ENCODE measurements at places on chromosomes 7 and 10.
A peak's percentile ranks its signal among the peaks of the same experiment; 100 is the strongest.

DNA sequence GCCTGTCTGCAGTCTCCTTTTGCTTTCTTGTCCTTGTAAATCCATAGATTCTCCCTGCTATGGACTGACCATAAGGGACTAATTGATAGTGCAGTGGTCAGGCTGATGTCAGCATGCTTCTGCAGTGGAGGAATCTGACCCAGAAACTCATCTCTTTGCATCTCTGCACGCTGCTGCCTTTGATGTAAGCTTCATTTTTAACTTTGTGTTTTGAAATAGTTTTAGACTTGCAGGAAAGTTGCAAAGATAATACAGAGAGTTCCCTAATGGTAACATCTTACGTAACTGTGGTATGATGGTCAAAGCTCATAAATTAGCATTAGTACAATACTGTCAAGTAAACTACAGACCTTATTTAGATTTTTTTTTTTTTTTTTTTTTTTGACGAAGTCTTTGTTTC lies 89.6 kb downstream of the GALNT17 start:
- DNase-seq: no peak

DNA sequence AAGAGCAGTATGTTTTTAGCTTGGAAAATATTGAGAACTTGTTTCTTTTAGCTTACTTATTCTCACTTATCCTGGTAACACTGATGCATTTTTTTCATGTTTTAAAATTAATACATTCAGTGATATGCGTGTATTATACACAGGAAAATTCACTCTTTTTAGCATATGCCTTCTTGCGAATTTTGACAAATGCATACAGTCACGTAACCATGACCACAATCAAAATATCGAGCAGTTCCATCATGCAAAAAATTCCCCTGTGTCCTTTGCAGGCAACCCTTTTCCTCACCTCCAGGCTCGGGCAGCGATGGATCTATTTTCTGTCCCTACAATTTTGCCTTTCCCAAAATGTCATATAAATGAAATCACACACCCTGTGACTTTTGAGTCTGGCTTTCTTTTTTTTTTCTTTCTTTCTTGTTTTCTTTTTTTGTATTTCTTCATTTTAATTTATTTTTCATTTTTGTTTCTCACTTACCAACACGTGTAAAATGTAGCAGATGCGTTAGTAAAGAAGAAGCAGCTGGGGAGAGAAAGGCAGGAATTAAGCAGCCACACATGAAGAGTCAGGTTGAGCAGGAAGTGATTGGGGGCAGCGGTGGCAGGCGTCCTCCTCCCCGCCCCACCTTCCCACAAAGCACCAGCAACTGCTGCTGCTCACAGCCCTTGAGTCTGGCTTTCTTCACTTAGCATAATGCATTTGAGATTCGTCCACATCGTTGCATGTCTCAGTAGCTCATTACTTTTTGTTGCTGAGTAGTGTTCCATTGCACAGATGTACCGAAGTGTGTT lies 29.9 kb downstream of the ADRB1 start:
- DNase-seq: no peak

GRCh38 chr7:70618020-70618551 lies 513.9 kb upstream of the GALNT17 start:
- DNase-seq: no peak

DNA sequence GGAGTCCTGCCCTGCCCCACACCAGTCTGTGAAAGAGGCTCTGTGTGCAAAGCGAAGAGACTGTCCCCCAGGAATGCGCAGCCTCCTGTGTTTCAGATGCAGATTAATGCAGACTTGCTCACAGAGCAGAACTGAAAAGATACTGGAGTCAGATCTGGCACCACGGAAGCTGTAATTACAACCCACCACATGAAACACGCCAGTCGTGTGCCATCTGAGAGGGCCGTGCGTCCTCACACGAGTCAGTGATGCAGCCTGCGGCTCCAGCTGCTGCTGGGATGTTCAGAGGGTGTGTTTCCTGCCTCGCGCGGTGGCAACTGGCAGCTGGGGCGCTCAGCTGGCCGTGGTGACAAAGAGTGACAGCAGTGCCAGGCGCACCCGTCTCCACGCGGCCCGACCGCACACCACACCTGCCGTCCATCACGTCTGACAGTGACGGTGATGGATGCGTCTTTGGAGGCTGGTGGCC lies 50.0 kb downstream of the NKX6-2 start:
- DNase-seq: no peak

DNA sequence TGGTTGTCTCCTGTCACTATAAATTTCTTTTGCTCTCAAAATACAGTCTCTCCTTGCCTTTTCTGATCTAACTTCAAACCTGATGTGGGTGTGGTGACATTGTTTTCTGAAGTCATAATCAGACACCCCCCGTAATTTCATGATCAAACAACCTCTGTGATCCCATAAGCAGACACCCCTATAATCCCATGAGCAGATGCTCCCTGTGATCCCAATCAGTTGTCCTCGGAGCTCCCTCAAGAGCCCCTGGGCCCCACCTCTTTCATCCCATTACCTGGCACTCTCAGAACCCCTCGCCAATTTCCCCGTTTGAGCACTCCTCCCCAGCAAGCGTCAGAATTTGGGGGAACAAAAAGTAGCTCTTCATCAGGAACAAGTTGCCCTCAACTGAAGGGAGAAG lies 246.3 kb upstream of the FZD8 start:
- no peak for DNase-seq

DNA sequence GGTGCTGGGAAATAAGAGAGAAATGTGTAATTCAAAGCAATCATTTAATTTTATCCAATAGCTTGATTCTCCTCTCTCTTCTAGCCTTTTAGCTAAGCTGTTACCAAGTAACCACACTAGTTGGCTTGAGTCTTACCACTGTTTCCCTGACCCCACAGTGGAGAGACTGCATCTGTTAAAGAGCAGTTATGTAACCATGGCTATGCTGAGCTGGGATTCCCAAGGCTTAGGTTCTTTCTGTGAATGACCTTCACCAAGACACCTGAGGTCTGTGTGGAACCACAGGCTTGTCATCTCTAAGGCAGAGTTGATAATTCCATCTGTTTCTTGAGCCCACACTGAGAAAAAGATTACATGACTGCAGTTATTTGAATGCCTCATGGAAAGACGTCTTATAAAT lies 47.7 kb upstream of the ATRNL1 start:
- DNase-seq: no peak

GRCh38 chr10:98916526-98917125 lies 319.0 kb downstream of the HPSE2 start:
- DNase-seq: no peak

GRCh38 chr10:62811159-62811875 lies 4.8 kb downstream of the EGR2 start:
- no peak for DNase-seq

DNA sequence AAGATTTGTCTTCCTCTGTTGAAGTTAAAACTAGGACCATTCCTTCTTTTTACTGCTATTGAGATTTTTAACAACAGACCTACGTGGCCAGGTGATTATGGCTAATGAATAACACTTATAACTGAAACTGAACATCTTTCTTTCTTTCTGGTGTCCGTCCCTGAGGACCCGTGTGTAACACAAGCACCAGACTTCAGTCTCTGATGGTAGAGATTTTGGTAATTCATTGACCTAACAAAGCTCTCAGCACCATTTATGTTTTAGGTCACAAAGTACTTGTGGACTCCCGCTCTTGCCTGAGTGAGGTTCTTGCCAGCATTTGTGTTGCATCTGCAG lies 40.4 kb upstream of the TMEM229A start:
- DNase-seq: no peak

- no peak for DNase-seq
Measured at GRCh38 chr10:5553400-5554170, 28.8 kb downstream of the CALML3 start.

- no peak for DNase-seq
Measured at GRCh38 chr7:77887567-77887966, 89.0 kb downstream of the PHTF2 start.

DNA sequence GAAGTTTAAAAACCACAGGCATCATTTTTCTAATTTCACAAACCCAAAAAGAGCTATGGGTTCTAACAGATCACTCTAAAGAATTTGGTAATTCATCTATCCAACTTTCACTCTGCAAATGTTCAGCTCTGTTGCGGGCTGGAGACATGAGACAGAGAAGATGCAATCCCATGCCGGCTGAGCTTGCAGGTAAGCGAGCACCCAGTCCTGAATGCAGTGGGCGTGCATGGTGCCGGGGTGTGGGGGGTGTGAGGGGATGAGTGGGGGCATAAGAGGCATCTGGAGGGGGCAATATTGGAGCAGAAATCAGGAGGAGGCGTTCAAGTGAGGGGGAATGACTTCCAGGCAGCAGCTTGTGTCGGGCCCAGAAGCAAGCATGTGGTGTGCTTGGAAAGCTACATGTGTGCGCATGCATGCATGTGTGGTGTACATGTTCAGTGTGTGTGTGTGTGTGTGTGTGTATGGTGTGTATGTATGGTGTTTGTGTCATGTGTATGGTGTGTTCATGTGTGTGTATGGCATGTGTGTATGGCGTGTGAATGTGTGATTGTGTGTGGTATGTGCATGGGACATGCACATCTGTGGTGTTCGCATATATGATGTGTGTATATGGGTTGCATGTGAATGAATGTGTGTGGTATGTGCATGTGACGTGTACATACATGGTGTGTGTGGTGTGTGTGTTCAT lies 172.9 kb downstream of the PRKCQ start:
- no peak for DNase-seq

DNA sequence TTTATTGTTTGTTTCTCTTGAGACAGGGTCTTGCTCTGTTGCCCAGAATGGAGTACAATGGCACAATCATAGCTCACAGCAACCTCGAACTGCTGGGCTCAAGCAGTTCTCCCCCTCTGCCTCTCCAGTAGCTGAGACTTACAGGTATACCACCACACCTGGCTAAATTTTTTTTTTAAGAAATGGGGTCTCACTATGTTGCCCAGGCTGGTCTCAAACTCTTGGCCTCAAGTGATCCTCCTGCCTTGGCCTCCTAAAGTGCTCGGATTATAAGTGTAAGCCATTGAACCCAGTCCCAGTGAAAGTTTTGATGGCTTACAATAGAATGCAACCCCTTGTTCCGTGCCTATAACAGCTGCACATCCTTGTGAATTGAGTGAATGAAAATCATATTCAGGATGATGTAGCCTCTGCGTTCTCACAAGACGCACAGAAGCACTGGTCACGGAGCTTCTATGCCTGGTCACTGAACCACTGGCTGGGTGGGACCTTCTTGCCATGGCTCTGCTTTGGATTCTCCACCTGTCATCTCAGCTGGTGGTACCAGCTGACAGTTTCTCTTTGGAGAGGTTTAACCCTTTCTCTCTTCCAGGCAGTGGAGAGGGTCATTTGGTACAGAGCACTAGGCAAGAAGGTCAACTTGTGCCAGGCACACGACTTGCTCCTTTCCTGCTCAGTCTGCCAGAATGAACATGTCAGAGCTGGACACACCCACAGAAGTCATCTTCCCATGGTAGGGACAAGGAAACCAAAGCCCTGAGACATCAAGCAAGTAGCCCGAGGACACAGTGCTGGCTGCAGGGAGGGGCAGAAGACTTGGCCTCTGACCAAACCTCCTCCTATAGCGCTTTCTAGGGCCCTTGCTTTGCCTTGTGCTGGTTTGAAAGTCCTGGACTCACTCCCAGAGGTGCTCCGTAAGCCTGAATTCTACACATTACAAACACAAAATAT lies 89.6 kb downstream of the ATXN7L1 start:
- DNase-seq: no peak

GRCh38 chr10:119222966-119223386 lies 15.6 kb downstream of the GRK5 start:
- no peak for DNase-seq

DNA sequence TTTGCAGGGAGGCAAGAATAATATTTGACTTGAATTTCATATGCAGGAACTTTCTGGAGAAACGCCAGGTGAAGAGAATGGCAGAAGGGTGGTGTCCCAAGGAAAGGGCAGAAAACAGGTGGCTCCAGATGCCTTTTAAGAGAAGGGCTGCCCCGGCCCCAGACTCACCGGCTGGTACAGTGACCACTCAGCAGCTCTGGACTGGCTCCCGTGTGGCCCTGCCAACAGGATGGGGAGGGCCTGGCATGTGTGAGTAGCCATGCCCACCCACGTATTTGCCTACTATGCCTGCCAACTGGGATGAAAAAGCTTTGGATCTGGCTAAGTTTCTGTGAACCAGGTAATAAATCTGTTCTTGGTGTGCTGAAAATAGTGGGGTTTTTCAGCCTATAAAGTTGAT lies 159.5 kb downstream of the PRKAG2 start:
- no peak for DNase-seq

DNA sequence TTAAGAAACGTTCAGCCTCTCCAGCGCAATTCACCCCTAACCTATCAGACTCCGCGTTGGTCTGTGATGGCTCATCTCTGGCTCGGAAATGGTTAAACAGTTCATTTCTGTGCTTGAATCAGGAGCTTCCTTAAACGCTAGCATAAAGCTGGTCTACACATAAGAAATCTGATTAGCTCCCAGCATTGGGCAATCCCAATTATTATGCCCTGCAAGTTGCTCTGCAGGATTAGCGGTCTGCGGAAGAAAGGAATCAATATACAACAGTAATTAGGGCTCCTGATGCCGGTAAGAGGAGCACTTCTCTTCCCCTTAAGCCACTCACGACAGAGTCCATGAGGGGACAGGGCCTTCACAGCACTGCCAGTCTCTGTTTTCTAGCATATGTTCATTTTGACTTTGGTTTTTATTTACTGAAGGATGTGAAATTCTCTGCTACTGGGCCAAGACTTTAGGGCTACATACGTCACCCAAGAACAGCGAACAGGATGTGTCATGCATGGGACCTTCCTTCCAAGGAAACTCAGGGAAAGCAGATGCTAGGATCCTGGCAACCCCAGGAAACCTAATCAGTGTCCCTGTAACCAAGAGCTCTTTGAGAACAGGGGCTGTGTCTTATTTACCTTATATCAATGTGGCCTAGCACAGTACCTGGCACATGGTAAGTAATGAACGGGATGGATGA lies 324.4 kb downstream of the KCNMA1 start:
- no peak for DNase-seq

DNA sequence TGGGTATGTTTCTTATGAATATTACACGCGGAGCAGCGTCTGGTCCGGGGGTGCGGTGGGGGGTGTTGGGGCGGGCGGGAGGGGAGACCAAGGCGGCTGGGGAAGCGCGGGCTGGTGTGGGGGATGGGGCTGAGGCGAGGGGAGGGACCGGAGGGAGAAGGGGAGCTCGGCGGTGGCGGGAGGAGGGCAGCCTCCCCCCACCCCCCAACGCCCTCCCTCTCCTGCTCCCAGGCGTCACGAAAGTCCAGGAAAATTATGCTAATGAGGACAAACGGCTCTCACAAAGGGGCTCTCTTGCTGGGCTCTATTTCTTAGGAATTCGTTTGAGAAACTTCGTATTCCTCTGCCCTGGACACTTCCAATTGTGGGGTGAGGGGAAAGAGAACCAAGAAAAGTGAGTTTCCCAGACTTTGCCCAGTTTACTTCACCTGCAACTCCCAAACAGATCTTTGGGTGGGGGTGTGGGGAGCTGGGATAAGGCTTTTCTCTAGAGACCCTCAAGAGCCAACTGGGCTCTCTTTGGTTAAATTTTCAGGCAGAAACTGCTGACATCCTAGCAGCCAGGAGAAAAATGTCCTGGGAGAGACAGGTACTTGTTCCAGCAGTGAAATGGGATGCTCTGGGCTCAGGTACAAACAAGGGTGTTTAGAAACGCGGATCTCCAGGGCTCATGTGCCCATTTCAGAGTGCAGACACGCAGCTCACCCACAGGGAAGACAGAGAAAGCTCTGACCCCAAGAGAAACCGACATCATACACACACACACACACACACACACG lies 11.7 kb upstream of the HOXA2 start:
- peak; percentile 20 for DNase-seq
